ENCODE measurements at places on chromosomes 13 and 19.

DNA sequence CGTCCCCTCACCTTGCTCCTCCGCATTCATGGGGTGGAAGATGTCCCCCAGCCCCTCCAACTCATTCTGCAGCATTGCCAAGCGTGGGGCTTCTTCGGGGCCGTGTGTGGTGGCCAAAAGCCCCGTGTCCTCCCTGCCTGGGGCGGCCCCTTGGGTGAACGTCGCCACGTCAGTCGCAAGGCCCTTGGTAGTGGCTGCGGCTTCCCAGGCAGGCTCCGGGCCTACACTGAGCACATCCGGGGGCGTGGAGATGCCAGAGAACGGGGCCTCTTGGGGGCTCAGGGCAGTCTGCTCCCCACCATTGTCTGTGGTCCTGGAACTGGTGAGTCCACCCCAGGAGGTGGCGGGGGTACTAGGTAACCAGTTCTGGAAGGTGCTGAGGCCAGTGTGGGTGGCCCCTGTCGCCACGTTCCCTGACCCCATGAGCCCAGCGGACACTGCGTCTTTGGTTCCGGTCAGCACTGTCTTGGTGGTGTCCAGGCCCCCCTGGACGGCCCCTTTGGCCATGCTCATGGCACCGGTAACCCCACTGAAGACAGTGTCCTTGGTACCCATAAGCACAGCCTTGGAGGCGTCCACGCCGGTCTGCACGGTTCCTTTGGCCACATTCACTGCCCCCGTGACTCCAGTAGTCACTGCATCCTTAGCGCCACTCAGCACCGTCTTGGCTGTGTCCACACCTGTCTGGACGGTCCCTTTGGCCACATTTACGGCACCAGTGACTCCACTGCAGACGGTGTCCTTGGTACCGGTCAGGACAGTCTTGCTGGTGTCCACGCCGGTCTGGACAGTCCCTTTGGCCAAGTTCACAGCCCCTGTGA is 7.6 kb downstream of the PLIN4 start:
- DNase-seq = no peak

DNA sequence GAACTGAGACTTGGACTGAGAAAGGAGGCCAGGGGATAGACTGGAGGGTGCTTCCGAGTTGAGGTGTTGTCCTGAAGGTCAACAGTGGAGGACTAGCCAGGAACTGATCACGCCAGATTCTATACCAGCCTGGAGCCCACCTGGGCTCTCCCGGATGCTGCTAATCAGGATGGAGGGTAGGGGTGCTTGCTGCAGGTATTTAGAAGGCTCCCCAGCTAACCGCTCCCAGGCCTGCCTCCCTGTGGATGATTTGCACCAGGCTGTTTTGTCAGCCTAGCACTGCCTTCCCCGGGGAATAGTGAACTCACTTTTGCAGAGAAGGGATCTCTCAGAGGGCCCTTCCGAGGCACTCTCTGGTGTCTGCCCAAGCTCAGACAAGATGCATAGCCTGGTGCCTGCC is 60.5 kb upstream of the KCTD15 start:
- DNase-seq = no peak

DNA sequence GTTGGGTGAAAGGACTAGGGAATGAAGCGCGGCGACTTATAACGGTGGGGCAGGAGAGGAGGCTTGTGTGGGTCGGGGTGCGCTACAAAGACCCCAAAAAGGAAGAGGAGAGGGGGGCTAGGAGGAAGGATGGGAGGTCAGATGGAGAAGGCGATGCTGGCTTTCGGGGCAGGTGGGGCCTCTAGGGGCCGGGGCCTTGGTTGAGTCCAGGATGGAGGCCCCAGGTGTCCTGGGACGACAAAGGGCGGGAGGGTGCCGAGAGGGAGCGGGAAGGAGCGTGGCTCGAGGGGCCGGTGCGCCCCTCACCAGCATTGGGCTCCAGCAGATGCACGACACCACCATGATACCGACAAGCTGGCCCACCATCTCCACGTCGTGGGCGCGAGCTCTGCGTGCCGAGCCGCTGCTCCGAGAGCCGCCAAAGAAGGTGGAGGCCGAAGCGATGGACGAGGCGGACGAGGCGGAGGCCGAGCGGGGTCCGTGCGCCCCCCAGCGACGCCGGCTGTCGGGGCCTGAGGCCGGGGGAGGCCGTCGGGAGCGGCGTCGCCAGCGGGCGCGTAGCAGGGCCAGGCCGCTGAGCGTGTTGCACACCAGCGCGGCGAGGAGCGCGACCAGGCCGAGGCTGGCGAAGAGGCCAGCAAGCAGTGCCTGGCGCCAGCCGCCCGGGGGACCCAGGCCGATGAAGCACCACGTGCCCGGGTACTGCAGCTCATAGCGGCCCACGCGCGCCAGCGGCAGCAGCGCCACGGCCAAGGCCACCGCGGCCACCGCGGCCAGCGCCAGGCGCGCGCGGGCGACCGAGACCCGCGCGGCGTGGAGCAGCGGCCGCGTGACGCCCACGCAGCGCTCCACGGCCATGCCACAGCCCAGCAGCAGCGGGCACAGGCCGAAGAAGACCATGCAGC is 1.8 kb downstream of the PTGER1 start:
- no peak for DNase-seq

DNA sequence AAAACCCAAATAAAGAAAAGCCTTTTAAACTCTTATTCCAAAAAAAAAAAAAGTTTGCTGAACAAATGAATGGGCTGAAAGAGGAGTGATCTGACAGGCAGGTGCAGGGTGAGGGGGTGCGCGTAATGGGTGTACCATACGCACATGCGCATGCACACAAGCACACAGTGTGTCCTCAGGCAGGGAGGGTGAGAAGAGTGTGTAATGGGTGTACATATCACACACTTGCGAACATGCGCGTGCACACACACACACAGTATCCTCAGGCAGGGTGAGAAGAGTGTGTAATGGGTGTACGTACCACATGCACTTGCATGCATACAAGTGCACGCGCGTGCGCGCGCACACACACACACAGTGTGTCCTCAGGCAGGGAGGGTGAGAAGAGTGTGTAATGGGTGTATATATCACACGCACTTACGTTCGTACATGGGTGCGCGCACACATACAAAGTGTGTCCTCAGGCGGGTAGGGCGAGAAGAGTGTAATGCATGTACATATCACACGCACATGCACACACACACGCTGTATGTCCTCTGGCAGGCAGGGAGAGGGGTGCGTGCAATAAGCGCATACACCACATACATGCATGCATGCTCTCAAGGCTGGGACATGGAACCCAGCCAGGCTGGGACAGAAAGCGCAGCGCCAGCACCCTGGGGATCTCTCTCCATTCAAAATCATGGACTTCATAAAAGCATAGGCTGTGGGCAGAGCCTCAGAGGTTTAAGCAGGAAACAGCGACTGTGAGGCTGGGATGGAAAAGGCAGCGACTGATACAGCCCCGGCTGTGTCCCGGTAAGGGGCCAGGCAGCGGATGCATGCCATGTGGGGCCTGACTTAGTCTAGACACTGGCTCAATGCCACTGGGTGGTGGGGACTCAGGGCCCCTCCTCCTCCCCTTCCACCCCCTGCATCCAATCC is 70.4 kb downstream of the CEBPG start:
- DNase-seq = no peak

DNA sequence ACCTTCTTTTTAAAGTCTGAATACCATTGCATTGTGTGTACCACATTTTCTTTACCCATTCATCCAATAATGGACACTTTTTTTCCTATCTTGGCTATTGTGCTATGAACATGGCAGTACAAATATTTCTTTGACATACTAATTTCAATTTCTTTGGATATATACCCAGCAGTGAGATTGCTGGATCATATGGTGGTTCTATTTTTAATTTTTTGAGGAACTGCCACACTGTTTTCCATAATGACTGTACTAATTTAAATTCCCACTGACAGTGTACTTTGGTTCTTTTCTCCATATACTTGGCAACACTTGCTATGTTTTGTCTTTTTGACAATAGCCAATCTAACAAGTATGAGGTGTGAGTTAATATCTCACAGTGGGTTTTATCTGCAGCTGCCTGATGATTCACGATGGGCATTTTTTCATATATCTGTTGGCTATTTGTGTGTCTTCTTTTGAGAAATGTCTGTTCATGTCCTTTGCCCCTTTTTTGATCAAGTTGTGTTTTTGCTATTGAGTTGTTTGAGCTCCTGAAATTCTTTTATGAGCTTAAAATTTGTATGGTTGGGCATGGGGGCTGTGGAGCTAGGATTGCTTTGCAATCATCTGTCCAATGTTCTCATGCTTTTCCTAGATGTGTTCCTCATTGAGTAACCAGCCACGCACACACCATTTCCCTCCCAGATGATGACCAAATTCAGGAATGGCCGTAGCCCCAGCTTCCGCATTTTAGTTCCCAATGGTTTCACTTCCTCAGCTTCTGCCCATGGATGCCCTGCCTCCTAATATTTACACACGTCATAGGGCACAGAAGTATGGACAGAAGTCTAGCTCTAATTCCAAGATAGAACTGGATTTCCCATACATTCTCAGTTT is 380.0 kb upstream of the SGCG start:
- peak; percentile 56 for DNase-seq

DNA sequence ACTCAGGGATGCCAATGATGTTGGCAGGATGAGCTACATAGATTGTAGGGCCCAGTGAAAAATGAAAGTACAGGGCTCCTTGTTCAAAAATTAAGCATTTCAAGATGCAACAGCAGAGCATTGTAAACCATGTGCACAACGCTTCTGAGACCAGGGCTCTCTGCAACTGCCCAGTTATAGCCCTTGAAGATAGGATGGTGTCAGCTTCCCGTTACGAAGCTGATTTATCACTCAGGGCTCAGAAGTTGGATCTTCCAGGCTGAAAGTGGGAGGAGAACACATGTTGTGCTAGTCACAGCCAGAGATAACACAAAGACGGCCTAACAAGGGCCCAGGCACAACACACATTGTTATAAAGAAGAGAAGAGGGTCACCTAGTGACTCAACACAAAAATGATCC is 466.7 kb downstream of the TUBA3C start:
- no peak for DNase-seq

DNA sequence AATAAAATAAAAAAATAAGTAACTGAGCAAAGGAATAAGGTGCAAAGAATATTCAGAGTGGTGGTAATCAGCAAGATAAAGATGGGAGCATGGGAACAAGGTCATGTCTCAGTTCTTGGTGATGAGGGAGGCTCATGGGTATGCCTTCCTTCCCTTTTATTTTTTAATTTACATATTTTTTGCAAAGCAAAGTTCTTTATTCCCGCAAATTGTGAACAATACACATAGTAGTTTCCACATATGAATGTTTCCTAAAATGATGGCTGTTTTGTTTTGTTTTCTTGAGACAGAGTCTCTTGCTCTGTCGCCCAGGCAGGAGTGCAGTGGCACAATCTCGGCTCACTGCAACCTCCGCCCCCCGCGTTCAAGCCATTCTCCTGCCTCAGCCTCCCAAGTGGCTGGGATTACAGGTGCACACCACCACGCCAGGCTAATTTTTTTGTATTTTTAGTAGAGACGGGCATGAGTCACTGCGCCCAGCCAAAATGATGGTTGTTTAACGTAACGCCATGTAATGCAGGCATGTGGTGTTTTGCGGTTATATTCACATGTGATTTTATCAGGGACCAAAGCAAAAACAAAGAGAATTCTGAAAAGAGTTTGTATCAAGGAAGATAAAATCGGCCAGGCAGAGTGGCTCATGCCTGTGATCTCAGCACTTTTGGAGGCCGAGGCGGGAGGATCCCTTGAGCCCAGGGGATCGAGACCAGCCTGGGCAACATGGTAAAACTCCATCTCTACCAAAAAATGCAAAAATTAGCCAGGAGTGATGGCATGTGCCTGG is 4.5 kb upstream of the ADGRE2 start:
- DNase-seq = no peak

- no peak for DNase-seq
Measured at GRCh38 chr13:31102905-31103304, 58.8 kb downstream of the HSPH1 start.

DNA sequence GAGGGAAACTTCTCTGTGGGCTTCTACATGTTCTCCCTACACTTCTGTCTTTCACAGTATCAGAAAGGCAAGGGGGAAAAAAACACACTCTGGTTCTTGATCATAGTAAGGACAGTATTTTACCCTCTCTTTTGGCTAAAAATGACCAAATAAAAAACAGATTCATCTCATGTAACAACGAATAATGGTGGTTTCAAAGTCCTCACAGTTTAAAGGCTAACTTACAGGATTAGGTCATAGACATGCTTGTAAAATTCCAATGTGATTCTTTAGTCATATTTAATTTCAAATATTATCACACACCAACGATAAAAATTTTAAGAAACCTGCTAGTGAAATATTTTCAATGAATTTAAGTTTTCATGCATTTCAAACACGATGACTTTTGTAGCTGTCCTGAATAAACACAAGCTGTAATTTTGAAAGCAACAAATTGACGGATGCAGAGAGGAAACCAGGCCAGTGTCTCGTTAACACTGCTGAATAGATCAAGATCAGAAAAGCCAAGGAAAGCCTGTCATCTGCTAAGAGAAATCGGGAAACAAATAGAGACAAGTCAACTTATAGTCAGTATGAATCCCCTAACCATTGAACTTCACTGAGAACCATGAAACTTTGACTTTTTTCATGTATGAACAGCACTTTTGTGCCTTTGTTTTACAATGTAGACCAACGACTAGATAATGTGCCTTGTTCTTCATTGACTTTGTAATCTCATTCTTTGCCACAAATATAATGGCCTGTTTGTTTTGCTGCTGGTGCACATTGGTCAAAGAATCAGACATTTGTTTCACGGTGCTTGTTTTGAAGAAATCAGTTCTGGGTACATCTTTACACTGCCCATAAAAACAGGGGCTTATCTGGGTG is 22.0 kb downstream of the MBNL2 start:
- DNase-seq = no peak

DNA sequence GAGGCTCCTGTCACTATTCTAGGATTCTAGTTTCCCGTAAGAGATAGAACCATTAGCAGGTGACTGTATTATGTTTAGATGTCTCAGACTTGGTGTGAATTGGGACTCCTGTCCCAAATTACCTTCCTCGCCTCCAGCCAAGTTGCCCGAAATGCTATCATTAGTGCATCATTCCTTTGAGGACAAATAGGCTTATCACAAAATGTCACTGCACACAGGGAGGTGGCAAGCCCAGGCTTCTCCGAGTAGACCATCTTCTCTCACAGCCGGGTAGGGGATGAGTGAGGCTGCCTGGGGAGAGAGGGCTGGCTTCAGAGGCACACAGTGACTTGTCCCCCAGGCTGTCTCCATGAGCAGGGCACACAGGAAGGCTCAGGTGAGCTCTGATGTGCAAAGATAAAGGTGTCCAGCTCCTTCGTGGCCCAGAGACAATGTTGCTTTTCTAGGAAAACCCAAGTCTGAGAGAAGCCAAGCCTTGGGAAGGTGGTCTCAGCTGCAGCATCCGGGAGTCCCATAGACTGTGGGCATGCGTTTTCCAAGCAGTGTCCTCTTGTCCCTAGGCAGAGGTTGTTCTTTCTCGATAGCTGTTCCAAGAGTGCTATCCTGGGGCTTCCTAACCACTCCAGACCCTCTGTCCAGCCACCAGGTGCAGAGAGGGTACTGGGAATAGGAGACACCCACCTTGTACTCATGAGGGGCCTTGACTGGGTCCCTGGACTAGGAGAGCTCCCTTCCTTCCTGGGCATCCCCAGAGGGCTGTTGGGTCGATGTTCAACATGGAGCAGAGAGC is 163.1 kb upstream of the TSHZ3 start:
- DNase-seq = no peak

DNA sequence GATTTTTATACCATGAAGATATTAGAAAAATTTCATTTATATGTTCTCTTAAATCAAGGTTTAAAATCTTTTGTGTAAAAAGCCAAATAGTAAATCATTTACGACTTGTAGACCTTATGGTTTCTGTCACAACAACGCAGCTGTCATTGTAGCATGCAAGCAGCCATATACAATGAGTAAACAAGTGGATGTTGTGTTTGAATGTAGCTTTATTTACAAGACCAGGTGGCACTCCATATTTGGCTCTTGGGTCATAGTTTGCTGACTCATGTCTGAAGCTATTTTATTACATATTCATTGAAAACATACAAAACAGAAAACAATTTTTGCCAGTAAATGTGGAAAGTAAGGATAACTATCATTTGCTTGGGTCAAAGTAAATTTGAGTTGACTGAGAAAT is 930.8 kb downstream of the SLITRK5 start:
- no peak for DNase-seq

Data from KBM-7 (cell line).